Ecto neural progenitor cell (in vitro differentiated cells): ENCODE measurements at places on chromosomes 13 and 19.

- no peak for DNase-seq
Observed at GRCh38 chr19:56993851-56994250, 125.9 kb upstream of the USP29 start.

- no peak for DNase-seq
Observed at GRCh38 chr13:109818886-109819285, 32.5 kb upstream of the IRS2 start.

DNA sequence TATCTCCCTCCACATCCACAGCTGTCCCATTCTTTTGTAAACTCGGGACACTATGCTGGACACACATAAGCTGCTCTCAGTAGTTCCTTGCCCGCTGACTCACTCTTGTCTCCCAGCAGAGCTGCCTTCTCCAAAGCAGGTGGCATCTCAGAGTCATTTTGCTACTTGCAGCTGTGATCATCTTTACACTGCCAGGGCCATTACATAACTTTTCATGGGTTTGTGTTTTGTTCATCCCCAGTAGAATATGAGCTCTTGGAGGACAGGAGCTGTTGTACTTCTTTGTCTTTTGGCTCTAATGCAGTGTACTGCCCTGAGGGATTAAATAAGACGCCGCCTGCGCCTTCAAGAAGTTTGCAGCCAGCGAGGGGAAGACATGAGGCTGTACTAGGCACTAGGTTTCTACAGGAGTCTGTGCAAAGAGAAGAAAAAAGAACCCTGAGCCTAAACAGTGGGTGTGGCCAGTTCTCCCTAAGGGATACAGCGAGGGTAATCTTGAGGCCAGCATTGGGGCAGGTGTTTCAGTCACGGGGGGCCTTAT is 40.8 kb upstream of the GPR183 start:
- no peak for DNase-seq

GRCh38 chr19:31110336-31110735 is 238.9 kb downstream of the TSHZ3 start:
- no peak for DNase-seq

DNA sequence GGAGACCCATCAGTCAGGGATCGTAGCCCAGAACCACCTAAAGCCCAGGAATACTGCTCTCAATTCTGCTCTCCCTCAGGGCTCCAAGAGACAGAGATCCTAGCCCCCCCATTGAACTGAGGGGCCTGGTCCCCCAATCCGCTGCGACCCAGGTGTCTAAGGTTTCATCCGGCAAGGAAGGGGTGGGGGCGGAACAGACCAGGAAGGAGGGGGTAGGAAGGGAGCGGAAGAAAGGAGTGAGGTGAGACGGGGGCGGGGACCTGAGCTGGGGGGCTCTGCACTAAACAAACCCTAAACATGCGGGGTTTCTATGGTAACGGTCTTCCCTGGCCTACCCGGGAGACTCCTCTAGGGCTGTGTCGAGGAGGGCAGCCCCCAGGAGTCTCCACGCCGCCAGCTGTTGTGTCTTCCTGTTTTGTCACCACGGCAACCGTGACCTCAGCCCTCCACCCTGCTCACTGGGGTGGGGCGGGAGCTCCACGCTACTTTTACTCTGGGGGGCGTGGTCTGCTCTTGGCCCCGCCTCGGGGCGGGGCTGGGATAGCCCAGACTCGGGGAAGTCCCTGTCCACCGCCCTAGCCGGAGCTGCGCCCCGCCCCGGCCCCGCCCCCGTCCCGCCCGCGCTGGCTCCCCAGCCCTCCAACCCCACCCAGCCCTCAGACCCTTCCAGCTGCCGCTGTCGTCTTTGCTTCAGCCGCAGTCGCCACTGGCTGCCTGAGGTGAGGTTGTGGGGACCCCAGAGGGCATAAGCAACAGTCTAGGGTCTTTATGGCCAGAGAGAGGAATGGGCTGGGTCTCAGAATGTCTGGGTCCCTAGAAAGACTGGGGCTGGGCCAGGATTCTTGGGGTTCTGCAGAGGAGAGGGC is at the start of gene MYADM:
Gene MYADM (plus strand): TSS at position 659 of the 866 bp plus-strand sequence. CDS start 5,647 bp downstream, outside the sequence.
- DNase-seq = peak; percentile 100
